ENCODE measurements at places on chromosomes 11 and 22.

- no peak for DNase-seq
These were observed 148.0 kb upstream of the B3GAT1 start for GRCh38 chr11:134560066-134560465.

DNA sequence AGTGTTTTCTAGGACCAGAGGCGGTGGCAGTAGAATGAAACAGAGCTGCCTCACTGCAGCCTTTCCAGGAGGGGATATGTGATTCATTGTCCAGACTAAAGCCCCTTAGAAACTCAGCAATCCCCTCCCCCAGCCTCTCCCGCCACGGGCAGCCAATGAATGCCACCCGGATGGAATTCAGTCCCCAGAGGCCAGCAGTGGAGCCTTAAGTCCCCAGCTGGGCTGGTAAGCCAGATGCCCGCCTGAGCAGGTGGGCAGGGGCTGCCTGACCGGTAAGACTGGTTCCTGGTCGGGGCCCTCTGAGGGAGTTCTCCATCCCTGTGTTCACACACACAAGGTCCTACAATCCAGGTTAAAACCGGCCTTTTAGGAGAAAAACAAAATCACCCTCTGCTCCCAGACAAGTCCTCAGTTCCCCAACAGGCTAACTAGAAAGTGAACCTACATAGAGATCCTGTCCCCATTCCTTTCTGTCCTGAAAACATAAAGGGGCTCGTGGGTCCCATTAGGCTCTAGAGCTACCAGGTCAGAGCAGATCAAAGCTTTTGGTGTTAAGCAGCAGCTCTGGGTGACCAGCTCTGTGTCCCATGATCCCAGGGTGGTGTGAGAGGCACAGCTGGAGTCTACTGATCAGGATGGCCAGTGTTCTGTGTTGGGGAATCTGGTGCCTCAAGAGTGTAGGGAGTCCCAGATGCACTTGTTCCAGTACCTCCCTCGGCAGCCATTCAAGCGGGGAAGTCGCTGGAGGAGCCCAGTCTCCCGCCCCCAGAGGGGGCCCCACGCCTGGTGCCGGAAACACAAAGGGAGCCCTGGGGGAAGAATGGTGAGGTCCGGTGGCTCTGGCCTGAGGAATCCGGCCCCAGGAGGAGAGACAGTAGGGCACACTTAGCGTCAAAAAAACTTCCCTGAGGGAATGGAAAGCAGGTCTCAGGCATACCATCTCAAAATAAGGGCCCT, 2.6 kb downstream of the PATZ1 start:
- no peak for DNase-seq

- no peak for DNase-seq
These were observed 17.8 kb downstream of the SCUBE2 start for GRCh38 chr11:9073466-9074225.

DNA sequence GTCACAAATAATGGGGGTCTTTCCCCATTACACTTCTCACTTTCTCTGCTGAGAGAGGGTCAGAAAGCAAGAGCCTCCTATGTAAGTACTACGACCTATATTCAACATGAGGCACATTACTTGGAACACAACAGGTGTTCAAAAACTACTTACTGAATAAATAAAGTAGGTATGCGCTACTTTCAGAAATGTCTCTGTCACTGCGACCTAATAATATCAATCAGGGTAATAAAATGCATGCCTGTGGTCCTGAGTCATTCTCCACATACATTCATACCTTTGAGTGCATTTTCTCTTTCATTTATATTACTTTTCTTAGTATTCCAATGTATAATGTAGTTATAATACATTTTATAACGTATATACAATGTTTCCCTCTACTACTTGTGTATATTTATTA, 838.9 kb downstream of the DLG2 start:
- DNase-seq = no peak

DNA sequence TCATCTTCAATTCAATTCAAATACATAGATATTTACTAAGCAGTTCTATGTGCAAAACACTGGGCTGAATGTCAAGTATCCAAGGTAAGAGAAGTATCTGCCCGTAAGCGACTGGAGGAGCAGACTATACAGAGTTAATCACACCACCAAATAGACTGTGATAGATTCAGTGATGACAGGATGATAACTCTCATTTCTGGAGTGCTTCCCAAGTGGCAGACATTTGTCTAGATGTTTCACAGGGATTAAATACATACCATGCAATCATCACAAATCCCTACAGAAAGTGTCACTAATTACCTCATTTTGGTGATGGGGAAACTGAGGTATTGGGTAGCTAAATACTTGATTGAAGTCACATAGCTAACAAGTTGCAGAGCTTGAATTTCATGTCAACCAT, 508.7 kb upstream of the TENM4 start:
- DNase-seq = no peak

GRCh38 chr11:12420706-12421105, 43.3 kb downstream of the PARVA start:
- DNase-seq = no peak

- no peak for DNase-seq
These were observed 6.4 kb downstream of the MMP12 start for GRCh38 chr11:102868339-102868738.

- DNase-seq = no peak
These were observed 103.9 kb downstream of the ARL14EP start for GRCh38 chr11:30426781-30427180.

- no peak for DNase-seq
These were observed 16.2 kb downstream of the CREB3L1 start for GRCh38 chr11:46293641-46294103.

DNA sequence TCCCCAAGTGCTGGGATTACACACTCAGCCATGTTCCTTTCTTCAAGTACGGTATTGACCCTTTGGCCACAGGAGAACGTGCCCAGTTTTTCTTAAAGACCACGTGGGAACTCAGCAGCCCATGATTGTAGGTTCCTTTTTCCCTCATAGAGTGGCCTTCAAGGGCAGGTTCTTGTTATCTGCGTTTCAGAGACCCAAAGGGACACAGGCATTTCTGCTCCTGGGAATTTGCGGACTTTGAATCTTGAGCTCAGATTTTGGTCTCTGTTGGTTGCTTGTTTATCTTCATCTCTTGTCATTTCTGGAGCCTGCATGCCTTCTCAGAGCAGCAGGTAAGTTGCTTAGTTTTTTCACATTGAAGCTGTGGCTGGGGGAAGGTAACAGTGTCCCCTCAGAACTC, 12.0 kb downstream of the MARK2 start:
- no peak for DNase-seq

- DNase-seq = no peak
These were observed 5.2 kb upstream of the MRPL16 start for GRCh38 chr11:59815754-59816153.

DNA sequence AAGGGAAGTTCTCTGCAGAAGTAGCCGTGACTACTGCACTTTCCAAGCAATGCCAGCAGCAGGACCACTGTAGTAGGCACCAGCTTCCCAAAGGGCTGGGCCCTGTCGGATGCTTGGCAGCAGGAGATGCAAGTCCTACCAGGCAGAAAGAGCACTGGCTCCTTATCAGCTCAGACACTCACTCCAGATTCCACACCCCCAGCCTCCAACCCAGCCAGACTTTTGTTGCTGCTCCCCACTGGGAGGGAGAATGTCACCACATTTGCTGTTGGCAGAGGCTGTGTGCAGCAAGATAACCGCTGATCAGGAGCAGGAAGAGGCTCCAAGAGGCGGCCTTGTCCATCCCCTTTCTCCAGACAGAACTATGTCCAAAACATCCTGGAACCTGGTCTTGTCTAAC, 118.7 kb downstream of the C11orf58 start:
- DNase-seq = no peak

Measured in HEK293T (cell line).